NCI-H526 treated with DMSO at 0.1 percent for 48 hours (cell line): ENCODE measurements at places on chromosomes 2 and 18.

- DNase-seq: no peak
Measured at GRCh38 chr2:54641988-54642387, 81.5 kb upstream of the EML6 start.

- no peak for DNase-seq
Measured at GRCh38 chr2:28403370-28403956, 10.8 kb downstream of the FOSL2 start.

DNA sequence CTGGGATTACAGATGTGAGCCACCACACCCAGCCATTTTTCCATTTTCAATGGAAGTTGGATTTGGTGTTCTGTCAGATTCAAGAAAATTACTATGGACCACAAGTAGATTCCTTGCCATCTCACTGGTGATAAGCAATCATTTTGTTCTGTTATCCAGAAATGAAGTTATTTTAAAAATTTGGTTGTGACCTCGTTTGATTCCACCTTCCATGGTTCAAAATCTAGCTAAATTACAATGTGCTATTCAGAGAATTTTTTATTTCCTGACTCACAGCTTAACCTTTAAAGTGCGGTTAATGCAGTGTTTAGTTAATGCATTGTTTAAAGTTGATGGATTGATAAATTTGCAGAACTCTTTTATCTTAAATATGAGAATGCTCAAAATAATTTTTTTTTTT lies 243.2 kb upstream of the BOD1L2 start:
- no peak for DNase-seq

DNA sequence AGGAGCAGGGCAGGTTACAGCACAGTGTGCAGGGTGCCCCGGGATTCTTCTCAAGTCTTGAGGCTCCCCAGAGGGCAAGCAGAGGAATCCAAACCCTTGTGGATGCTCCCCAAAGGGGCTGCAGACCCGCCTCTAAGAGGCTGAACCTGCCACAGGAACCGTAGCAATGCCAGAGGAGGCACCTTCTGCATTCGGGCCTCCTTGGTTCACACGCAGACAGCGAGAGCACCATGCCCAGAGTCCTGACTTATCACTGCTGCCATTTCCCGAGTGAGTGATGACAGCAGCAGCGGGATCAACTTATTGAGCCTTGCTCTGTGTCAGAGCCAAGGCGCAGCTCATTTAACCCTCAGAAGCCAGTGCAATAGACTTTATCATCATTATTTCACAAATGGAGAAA lies 203.5 kb downstream of the CTIF start:
- DNase-seq: no peak

- DNase-seq: no peak
Measured at GRCh38 chr18:68991286-68991685, 193.4 kb downstream of the CCDC102B start.

DNA sequence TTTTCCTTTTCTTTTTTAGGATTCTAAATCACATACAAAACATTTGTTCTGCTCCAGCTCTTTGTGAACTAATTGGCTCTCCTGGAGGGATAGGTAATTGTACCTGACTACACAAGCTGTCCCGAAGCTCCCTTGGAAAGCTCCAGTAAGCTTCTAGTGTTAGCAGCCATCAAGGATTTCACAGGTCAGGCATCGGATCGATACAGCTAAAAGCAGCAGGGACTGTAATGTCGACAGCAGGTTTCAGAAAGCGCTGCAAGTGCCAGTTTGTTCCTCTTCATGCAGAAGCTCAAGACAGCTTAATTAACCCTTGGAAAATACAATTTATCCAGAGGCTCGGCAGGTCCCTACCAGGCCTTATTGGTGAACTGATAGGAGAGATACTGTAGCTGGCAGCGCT lies 87.2 kb upstream of the VRK2 start:
- no peak for DNase-seq

DNA sequence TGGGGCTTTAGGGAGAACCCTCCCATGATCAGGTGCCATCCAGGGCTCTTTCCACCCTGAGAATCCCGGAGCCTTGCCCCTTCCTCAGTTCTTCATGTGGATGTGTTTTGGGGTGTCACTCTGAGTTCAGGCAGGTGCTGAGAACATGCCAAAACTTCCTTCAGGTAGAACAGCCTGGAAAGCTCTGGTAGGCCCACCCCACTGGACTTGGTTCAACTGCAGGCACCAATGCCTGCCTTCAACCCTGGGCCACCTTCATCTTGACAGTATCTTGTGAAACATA lies 85.8 kb downstream of the EPAS1 start:
- DNase-seq: no peak

- DNase-seq: peak; percentile 34
Measured at GRCh38 chr18:76922107-76922506, 99.8 kb downstream of the ZNF236 start.

DNA sequence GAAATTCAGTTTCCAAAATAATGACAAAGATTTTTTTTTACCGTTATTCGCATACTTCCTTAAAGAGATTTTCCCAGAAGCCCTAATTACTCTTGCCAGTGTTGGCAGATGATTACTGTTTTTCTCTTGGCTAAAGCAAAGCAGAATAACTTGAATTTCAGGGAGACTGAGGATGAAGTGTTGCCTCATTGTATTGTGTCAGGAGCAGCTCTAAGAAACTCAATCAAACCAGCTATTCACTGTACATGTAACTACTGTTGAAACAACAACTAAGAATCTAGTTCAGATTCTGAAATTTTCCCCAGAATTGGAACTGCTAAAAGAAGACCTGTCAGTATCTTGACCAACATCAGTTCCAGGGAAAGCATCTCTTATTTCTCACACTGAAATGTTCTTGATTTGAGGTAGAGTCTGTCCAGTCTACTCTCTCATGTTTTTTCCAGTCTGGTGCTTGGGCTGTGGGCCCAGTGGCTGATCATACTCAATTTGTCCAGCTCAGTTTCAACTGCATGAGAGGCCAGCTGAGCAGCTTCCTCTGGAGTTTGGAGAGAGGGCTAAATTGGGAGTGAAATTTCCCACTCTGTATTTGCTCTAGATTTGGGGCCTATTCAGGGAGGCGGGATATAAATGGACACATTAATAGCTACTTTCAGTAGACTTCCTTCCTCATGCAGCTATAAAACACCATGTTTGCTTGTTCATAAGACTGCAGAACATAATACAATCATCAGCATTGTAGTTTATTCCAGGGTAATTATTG lies 78.5 kb downstream of the PPP1R1C start:
- DNase-seq: no peak

- no peak for DNase-seq
Measured at GRCh38 chr2:224957540-224958461, 84.5 kb downstream of the DOCK10 start.

DNA sequence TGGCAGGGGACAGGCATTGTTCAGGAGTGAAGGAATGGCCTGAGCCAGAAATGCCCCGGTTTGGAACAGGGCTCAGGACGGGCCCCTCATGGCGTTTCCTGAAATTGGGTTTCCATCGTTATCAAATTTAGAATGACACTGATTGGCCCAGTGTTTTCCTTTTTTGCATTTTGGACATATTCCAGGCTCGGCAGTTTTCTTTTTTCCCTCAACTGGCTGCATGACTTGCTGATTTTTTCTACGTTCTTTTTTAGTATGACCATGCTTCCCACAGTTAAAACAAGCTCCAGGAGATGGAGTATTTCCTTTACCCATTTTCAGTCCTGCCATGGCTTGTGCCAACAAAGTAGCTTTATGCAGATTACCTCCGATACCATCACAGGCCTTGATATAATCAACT lies 20.4 kb upstream of the LYG2 start:
- DNase-seq: no peak

- peak; percentile 70 for DNase-seq
Measured at GRCh38 chr2:118881490-118882129, 34.2 kb upstream of the EN1 start.

GRCh38 chr2:172806493-172806892 lies 70.8 kb downstream of the RAPGEF4 start:
- peak; percentile 64 for DNase-seq

GRCh38 chr2:43329637-43330036 lies 103.2 kb upstream of the ZFP36L2 start:
- DNase-seq: no peak
